Choroid plexus epithelial cell (primary cell): ENCODE measurements at places on chromosomes 13 and 19.

DNA sequence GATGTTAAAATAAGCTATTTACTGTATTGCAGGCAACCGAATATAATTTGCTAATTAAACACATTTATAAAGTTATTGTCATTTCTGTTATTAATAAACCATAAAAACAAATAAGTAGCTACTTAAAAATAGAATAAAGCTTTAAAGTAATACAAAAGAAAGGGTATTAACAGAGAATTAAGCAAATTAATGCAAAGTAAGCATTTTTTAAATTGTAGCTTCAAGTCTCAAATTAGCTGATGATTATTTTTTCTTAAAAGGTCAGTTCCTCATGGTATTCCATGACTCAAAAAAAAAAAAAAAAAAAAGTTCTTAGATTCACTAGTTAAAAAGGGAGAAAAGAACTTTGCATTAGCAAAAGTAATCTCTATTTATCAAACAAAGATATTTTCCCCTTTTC lies 292.5 kb downstream of the SLITRK1 start:
- DNase-seq: no peak

DNA sequence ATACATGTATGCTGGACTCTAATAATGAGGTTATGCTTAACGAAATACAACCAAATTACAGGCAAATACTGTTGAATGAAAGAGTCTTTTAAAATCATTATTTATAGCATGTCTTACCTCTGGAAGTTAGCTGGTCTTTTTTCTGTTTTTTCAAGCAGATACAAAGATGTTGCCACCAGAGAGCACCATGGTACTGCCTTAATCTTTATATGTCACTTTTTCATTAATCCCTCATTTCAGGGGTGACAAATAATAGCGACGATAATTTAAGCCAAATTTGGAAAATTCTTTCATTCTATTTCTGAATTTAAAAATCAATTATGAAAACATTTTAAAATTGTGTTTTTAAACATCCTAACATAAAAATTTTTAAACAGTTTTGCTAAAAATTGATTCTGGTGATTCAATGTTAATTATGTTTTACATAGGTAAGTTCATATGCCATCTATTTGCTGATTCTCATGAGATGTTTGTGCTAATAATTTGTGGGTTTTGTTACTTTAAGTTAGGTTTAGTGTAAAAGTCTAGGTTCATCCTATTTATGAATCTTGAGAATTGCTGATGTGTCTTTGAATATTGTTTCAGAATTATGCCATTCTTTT lies 379.3 kb upstream of the SGCG start:
- DNase-seq: peak; percentile 5

- no peak for DNase-seq
Observed at GRCh38 chr13:88752041-88752440, 1080.9 kb downstream of the SLITRK5 start.

DNA sequence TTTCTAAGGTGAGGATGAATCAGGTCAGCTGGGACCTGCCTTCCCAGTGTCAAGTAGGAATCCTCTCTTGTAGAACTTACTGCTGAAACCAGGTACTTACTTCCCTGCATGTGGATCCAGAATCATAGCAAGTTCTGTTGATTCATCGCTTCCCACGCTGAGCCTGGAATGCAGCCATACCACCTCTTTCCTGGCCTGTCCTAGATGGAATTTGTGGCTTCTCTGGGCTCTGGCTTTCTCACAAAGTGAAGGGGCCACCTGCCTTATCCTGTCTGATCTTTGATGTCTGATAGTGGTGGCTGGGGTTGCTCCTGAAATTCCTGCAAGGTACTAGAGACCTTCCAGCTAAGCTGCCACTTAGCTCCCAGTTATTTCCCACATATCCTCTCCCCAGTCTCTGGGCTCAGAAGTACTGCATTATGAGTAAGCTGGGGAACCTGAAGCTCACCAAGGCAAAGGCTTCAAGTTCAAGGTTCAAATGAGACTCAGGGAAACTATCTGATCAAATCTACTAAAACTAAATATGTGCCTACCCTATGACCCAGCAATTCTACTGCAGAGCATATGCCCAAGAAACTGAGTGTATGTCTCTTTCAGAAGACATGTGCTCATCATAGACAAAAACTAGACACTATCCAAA lies 103.5 kb downstream of the SUCLA2 start:
- DNase-seq: peak; percentile 75

- DNase-seq: peak; percentile 58
Observed at GRCh38 chr13:51262501-51263211, 40.5 kb downstream of the FAM124A start.

- no peak for DNase-seq
Observed at GRCh38 chr13:40875583-40875982, 86.2 kb downstream of the SLC25A15 start.

GRCh38 chr13:51412431-51412830 lies 40.4 kb downstream of the INTS6 start:
- DNase-seq: no peak

DNA sequence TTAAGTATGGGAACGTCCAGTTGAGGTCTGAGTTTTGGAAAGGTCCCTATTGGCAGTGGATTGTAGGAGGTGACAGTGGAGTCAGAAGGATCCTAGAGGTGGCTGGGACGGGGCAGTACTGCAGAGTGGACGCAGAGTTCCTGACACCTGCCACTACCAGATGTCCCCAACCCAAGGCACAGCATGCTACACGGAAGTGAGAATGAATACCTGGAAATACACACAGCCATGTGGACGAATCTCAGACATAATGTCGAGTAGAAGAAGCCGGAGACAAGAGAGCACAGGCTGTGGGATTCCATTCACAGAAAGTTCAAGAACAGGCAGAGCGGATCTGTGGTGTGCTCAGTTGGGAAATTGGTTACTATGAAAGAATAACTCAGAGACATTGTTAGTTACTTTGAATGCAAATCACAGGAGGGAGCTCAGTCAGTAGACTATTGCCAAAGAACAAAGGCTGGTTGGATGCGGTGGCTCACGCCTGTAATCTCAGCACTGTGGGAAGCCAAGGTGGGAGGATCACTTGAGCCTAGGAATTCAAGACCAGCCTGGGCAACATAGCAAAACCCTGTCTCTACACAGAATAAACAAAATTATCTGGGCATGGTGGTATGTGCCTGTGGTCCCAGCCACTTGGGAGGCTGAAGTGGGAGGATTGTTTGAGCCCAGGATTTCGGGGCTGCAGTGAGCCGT lies 37.4 kb downstream of the RYR1 start:
- no peak for DNase-seq

DNA sequence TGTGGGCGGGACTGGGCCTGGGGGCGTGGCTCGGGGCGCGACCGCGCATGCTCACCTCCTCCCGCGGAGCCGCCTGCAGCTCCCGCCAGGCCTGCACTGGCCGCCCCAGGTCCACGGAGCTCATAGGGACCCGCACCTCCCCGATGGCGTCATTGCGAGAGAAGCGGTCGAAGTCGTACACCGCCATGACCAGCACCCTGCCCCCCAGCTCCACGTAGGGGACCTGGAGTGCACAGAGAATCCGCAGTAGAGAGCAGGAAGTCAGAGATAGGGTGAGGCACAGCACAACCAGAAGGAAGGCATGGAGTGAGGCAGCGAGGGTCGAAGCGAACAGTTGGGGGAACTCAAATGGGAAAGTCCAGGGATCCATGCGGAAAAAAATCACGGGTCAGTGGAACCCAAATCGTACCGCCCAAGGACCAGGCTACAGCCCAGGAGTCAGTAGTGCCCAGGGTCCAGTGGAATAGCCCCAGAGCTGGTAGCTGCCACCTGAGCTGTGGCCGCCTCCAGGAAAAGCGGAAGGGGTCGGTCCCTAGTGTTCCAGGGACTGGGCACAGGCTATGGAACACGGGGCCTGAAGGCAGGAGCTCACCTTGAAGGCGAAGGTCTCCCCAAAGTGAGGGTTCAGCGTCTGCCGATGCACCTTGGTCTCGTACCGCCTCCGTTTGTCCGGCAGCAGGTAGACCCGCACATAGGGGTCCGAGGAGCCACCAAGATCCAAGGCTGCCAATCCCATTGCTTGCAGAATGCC lies 4.8 kb downstream of the SYT5 start:
- no peak for DNase-seq

DNA sequence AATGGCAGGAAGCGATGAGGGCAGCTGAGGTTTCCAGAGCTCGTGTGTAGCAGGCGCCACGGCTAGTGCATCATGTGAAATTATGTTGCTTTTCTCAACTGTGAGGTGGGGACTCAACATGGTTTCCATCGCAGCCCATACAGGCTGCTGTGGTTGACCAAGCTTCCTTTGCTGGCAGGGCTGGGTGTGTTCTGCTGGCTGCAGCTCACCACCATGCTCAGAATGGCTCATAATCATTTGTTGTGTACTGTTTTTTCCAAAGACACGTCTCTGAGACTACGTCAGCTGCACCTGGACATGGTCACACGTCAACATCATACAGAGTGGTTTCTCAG lies 16.1 kb upstream of the RASA3 start:
- no peak for DNase-seq

GRCh38 chr19:42394751-42395150 lies 4.7 kb upstream of the CNFN start:
- no peak for DNase-seq

GRCh38 chr13:31431722-31432137 lies 232.0 kb downstream of the B3GLCT start:
- peak; percentile 65 for DNase-seq

GRCh38 chr13:112513761-112514160 lies 74.2 kb downstream of the TUBGCP3 start:
- no peak for DNase-seq

DNA sequence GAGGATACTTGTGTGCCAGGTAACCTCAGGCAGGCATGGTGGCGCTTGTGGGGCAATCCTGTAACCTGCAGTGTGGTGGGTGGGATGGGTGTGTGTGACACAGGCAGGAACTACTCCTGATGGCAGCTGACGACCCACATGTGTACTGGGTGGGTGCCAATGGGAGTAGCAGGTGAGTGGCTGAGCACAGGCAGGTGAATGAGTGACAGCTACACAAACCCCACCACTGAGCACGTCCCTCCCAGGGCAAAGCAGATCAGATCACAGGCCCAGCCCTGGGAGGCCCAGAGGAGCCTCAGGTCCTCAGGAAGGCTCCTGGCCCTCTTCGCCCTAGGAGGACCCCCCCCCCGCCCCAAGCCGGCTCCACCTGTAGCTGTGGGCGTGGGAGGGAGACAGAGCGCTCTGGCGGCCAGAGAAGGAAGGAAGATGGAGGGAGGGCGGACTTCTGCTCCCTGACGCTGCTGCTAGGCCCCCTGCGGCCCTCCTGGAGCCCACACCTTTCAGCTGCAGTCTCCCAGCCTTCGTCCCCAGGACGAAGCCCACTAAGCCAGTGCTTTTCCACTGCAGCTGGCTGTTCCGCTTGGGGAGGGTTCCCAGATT lies 1.3 kb upstream of the ZNF181 start:
- no peak for DNase-seq

DNA sequence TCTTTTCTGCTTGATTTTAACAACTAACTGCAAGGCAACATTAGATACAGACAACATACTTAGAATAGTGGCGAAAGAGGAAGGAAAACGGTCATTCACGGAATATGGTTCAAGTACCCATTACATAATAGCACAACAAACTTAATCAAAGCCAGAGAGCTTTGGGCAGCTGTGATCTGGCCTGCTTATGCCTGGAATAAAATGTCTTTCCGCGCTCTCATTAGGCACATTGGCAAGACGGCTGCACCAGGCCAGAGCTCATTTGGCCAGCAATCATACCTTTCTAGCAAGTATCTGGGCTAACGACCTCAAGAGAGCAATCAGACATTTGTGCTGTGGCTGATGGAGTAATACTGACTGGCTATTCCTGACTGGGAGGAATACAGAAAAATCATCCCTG lies 112.8 kb downstream of the NALCN start:
- DNase-seq: no peak

DNA sequence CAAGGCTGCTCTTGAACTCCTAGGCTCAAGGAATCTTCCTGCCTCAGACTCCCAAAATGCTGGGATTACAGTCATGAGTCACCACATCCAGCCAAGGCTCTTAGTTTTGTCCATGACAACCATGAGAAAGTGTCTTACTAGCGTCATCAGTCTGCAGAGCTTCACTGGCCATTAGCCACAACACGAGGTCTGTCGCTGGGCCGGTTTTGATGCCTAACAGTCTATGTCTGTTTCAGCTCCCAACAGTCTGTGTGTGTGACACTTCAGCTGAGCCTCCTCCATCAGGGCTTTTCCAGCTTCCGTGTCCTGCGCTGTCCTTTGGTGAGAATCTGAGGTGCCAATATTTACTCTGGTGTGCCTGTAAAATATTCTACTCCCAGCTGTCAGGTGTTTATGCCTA lies 47.6 kb downstream of the CEP89 start:
- no peak for DNase-seq
